ENCODE measurements at places on chromosomes 5 and 9.

DNA sequence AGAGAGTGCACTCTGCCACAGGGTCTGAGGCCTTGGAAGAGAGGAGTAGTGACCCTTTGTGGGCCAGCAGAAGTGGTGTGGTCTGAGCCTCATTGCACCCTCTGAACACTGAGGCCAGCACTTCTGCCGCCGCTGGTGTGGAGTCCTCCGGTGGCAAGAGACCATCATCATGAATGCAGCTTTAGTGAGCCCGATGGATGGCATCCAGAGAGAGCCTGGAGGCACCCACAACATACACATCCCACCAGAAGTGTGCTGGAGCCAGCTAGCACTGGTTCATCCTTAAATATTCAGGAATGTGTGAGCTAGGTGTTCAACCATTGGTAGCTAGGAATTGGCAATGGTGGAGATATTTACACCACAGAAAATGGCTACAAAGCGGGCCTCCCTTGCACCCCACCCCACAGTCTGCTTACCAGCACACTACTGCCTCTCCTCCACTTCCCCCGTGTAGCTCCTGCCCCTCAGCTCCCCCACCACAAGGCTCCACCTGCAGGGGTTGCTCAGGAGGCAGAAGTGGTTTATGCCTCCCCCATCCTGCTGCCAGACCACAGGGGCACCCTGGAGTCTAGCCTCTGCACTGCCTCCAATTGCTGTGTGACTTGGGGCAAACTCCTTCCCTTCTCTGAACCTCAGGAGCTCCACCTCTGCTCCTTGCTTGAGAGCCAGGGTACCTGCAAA is 16.4 kb downstream of the SLC6A7 start:
- DNase-seq: no peak

DNA sequence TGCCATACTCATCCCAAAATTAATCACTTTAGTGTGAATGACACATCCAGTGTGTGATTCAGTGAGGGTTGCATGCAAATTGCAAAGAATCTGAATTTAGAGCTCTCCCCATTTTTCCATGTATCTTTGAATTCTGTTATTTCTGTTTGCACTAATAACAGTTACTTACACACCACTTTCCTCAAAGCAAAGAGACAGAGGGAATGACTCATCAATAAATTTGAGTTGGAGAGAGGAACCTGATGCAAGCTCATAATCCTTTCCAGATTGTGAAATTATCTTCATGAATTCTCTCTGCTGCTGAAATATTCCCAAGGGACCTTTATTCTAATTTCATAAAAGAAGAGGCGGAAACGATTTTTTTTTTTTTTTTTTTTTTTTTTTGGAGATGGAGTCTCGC is 204.8 kb downstream of the CDH9 start:
- no peak for DNase-seq

DNA sequence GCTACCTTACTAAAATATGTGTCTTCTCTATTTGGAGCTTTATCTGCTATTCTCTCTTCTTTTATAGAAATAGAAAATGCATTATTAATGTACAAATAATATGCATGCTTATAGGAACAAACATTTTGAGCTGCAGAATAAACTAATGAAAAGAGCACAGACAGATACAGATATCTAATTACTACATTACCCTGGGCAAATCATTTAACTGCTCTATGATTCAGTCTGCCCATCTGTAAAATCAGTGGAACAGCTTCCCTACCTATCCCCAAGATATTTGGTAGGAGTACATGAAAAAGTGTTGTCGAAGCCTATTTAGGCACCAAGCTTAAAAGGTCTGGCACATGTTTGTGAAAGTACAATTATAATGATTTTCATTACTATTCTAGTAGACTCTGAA is 166.3 kb downstream of the EFNA5 start:
- no peak for DNase-seq

GRCh38 chr5:88483964-88484672 is 215.5 kb upstream of the TMEM161B start:
- peak; percentile 3 for DNase-seq

DNA sequence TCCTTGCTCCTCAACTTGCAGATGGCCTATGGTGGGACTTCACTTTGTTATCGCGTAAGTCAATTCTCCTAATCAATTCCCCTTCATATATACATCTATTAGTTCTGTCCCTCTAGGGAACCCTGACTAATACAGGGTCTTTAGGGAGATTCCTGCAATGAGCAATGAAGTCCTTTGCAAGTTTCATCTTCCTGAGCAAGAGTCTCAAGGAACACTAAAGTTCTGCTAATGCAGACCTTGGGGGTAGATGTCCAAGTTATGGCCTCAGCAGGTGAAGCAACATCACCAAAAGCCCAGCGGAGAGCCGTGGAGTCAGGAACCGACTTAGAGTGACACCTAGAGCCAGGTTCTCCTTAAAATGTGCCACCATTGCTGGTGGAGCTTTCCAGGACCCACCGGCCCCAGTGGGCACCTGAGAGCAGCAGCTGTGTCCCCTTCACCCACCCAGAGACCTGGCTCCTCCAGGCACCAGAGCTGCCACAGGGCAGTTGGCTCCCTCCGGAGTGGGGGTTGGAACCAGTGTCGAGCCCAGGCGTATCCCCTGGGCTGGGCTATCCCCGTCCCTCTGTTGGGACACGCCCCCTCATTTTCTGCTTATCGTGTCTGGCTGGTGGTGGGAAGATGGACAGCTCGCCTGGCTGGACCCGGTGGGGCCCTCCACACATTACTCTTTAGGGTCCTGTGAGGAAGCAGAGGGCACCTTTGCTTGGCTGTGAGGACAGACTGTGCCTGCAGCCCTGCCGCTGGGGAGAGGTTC is 10.9 kb upstream of the FCN1 start:
- no peak for DNase-seq

DNA sequence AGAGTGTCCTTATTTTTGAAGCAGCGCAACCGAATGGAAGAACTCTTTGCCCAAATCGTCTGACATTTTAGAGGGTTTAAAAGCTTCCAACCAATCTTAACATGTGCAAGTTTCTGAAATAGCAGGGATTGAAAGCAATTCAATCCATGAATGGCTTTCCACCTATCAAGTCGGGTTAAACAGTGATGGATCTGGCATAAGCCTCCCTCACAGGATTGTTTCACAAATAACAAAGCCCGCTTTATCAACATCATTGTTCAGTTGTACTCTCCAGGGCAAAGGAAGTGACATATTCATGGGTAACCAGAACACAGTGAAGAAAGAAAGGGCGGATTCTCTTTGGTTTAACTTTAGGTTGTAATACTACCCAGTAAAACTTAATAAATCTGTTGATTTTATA is 497.3 kb downstream of the MTRR start:
- DNase-seq: no peak

DNA sequence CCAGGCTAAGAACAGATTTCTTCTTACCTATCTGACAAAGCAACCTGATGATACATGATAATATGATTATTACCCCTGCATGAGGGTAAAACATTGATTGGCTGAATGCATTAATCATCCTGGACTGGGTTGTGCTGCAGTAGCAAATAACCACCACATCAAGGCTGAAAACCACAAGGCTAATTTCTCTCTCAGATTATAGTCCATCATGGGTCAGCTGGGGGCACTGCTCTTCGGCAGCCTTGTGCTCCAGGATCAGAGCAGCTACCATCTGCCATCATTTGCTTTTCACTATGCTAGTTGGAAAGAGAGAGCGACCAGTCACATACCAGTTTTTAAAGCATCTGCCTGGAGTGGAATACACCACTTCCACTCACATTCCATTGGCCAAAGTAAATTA is 383.5 kb downstream of the RASEF start:
- no peak for DNase-seq

GRCh38 chr9:20744036-20744630 is 60.1 kb downstream of the FOCAD start:
- no peak for DNase-seq

- DNase-seq: no peak
Measured at GRCh38 chr9:35559792-35560530, 45.1 kb upstream of the TESK1 start.

GRCh38 chr5:95078868-95079267 is 206.0 kb downstream of the MCTP1 start:
- DNase-seq: no peak

GRCh38 chr5:88092358-88092757 is 176.3 kb downstream of the TMEM161B start:
- no peak for DNase-seq

GRCh38 chr5:80141147-80141671 is 106.1 kb downstream of the THBS4 start:
- DNase-seq: peak; percentile 93

DNA sequence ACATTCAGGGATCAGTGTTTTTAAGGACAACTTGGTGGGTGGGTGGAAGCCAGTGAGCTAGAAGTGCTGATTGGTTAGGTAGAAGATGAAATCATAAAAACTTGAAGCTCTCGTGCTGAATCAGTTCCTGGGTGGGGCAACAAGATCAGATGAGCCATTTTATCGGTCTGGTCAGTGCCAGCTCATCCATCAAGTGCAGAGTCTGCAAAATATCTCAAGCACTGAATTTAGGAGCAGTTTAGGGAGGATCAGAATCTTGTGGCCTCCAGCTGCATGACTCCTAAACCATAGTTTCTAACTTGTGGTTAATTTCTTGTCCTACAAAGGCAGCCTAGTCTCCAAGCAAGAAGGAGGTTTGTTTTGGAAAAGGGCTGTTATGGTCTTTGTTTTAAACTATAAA is 166.4 kb downstream of the FAM170A start:
- DNase-seq: no peak

GRCh38 chr5:162221910-162222309 is 154.3 kb downstream of the GABRG2 start:
- no peak for DNase-seq

DNA sequence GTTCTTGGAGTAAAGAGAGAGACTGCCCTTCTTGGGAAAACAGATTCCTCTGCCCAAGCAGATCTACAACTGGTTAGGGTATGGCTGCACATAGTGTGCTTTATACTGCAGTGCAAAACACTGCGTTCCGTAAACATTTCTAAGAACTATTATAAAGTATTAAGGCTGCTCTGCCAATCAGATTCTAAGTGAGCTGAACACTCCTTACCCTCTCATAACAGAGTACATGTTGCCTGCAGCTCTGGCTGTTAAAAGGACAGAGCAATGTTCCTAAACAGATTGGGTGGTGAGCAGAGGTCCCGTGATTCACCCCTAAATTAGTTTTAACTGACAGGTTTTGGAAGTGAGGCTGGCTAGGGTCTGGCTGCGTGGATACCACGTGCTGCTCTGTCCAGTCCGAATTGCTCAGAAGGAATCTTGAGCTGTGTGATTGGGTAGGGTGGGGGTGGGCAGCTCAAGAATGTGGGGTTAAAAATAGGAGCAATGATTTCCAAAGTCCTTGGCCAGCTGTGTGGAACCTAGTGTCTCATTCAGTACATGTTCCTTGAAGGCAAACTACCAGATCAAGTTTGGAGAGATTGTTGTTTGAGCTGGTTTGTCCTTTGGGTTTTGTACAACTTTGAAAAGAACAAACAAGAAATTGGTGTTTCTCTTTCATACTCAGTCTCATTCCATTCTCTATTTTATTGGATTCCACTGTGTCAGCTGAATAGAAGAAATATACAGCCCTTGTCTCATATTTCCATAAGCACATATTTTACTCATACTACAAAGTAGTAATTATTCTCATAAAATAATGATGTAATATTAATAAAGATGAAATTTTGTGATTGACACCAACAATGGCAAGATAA is 497.6 kb upstream of the CD180 start:
- peak; percentile 89 for DNase-seq

- DNase-seq: no peak
Measured at GRCh38 chr9:77015327-77016048, 4.0 kb upstream of the FOXB2 start.

DNA sequence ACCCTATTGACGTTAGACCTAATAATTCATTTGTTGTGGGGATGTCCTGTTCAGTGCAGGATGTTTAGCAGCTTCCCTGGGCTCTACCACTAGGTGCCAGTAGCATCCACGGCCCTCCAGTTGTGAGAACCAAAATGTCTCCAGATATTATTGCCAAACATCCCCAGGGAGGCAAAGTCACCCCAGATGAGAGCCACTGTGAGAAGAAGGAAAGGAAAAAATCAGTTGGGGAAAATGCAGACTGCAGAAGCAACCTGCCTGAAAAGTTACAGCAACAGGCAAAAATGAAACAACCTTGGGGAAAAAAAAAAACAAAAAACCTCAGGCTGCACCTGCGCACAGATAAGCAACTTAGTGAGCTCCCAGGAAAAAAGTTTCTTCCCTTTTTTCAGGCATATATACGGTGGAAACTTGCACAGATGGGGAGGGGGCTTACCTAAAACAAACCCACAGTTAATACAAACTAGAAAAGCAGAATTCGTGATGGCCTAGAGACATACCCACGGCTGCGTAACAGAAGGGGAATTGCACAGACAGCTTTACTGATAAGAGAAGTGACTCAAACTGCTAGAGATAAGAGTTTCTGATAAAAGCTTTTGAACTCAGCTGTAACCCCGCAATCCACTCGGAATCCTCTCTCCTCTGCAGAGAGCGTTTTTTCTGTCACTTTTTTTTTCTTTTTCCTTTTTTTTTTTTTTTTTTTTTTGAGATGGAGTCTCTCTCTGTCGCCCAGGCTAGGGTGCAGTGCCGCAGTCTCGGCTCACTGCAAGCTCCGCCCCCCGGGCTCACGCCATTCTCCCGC is 29.8 kb upstream of the FBP1 start:
- DNase-seq: peak; percentile 64

DNA sequence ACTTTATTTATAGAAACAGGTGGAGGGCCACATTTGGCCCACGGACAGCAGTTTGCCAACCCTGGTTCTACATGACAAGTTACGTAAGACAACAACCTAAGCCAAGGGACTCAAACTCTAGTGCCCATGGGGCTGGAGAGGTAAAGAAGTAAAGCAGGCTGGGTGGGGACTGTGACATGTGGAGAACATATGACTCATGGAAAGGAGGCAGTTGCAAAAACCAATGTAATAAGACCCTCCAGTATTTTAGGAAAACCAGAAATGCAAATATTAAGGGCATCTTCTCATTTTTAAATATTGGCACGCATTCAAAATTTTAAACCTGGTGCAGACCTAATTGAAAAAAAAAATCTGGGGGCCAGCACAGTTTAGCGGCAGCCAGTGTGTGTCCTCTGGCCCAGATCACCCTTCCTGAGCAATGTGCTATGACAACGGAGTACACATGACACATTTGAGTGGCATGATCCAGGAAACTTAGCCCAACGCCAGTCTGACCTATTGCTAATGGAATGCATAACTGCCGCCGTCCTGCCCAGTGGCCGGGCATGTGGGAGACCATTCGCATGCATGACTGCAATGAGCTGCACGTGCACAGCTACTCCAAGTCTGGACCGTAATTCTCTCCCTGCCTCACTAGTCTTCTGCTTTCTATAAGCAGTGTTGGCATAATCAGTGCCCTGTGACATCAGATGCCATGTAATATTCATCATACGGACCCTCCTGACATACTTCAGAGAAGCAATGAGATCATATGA is 97.2 kb downstream of the SH3TC2 start:
- peak; percentile 92 for DNase-seq
